Stimulated activated CD8-positive, alpha-beta memory T cell treated with anti-CD3 and anti-CD28 coated beads, Interleukin-2, amount 100 ng/mL, for 1 hour (primary cell): ENCODE measurements at places on chromosomes 1 and 21.

DNA sequence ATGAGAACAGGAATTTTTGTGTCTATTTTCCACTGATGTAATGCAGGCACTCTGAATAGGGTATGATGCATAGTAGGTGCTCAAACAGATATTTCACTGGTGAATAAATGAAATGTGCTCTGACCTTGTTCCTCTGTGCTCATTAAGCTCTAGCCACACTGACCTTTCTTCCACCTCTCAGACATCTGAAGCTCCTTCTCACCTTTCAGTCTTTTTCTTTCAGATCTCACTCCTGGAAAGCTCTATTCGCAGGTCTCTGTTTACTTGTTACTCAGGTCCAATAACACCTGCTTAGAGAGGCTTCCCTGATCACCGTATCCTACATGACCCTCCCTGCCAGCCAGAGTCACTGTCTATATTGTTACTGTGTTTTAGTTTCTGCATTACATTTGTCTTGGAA, 59.2 kb upstream of the IVNS1ABP start:
- DNase-seq: no peak

DNA sequence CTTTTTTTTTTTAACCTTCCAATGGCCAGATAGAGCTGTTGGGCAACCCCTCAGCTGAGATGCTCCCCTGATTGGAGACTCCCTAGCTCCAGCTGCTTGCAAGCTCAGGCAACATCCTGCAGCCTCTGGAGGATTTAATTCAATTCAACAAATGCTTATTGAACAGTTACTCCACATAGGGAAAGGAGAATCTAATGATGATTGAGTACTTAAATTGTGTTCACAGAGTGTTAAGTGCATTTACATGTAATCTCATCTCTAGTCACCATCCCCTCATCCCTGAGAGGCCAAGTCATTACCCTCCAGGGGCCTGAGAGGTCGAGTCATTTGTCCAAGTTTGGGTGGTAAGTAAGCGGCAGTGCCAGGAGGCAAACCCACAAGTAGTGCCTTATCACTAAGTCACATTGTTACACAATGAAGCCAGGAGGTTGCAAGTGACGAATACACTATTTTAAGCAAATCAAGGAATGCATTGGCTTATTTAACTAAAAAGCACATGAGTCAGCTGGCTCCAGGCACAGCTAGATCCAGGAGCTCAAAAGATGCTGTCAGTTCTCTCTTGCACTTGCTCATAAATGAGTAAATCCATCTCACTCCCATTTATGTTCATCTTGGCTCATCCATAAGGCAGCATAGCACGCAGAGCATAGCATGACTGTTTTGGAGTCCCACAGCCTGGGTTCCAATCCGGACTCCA, 64.3 kb downstream of the OPTC start:
- DNase-seq: no peak

DNA sequence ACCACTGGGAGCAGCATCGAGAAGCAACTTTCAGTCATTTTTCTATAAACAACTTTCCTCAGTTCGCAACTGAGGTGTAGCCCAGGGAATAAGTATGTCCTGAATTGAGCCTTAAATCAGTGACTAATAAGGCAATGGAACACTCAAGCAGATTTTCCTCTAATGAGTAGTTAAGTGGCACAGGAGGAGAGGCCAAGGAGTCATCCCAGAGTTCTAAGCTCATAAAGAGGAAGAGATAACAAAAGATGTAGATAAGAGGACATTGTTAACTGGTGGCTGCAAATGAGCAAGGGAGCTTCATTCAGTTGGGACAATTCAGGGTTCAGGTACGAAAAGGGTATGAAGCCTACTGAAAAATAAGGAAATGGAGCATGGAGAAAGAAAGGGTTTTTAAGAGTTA, 64.5 kb downstream of the LRRC40 start:
- DNase-seq: no peak

GRCh38 chr1:93820554-93821422, 58.2 kb downstream of the DNTTIP2 start:
- no peak for DNase-seq

- no peak for DNase-seq
These were observed 707.2 kb downstream of the RWDD3 start for GRCh38 chr1:95941121-95941798.
